ENCODE measurements at places on chromosomes 7 and 10.

DNA sequence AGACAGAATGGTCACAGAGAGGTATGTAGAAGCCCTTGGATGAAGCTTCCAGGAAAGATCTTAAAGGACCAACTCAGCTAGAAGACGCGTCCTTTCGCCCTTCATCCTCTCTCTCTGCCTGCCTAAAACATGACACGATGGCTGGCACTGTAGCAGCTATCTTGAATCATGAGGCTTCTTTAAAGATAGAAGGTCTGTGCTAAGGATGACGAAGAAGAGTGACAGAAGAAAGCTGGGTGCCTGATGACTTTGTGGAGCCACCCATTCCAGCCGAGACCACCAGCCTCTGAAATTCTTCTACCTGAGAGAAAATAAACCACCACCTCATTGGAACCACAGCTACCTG lies 25.5 kb downstream of the WDR86 start:
- DNase-seq: no peak

DNA sequence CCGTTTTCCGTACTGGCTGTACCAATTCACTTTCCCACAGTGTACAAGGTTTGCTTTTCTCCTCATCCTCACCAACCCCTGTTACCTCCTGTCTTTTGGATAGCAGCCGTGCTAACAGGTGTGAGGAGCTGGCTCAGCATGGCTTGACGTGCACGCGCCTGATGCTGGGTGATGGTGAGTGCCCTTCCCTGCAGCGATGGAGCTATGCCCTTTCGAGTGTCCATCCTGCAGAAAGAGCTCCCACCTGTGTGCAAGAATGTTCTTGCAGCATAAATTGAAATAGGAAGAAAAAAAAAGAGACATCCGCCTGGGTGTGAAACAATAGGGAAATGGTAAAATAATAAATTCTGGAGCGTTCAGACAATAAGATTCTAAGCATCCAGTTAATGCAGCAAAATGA lies 9.5 kb upstream of the UBE3C start:
- no peak for DNase-seq

- DNase-seq: no peak
Observed at GRCh38 chr7:57426629-57427003, 23.4 kb upstream of the ZNF716 start.

DNA sequence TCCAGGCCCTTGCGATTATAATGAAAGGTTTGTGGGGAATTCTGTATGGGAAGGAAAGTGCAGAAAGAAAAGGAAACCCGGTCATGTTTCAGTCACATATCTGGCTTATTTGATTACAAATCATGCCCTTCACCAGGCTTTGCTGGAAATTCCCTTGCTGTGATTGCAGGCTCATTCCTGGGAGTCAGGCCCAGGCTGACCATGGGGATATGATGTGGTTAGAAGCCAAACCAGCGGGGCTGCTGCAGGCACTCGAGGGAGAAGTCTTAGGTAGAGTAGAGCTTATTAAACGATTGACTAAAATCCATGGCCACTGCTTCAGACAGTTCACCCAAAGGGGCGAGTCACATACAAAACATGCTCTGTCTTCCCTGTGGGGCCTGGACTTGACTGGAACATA lies 16.2 kb downstream of the PKD1L1 start:
- no peak for DNase-seq

DNA sequence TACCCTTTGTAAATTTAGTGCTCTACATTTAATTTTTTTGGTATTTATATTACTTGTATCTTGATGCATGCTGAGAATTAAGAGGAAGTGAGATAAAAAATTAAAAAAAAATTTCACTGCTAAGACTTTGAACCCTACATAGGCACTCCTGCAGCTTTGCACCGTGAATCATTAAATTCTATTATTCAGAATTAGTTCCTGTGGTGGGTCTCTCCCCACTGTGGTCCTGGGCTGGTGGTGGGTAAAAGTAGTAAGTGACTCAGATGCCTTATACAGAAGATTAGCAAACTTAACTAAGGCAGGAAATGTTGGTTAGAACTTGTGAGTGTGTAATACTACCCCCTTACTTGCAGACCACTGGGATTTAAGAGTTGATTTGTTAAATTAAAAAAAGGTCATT lies 72.6 kb downstream of the AP3M1 start:
- no peak for DNase-seq

Measured in NCI-H1930 (cell line).